ENCODE measurements at places on chromosomes 2 and 18.

DNA sequence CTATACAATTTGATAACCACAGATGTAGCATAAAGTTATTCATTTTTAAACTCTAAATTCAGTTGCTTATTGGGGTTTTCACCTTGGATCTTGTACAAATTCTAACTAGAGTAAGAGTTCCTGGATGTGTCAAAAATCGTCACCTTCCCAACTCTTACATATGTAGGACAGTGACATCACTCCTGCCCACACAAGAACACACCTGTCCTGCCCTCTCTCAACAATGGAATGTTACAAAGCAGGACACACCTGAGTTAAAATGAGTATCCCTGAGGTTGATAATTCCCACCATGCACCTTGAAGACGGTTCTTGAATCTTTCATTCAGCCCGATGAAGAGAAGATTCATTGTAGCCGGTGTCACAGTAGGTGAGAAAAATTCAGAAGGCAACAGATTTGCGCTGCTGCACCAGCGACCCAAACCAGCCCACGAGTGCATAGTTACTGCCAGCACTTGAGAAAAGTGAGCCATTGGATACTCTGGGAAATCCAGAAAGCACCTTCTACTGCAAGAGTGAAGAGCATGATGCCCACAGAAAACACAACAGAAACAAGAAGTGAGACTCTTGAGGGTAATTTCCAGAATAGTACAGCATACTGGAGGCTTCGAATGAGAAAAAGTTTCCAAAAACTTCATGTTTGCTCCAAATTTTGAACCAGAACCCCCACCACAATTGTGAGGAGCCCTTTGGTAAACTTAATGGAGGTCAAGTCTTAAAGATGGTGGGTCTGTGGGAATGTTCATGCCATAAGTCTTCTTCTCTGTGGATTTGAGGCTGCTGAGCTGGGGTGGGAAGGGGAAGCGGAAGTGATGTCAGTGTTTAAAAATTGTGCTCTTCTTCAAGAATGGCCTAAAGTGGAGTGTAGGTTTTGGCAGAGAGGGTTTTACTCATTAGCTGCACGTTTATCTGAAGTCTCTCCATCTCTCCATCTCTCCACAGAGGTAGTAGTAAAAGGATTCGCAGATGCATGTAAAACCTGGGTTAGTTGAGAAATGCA, 34.7 kb upstream of the ADAM23 start:
- no peak for DNase-seq

- DNase-seq: no peak
Measured at GRCh38 chr18:23283916-23284430, 148.7 kb downstream of the CABLES1 start.

DNA sequence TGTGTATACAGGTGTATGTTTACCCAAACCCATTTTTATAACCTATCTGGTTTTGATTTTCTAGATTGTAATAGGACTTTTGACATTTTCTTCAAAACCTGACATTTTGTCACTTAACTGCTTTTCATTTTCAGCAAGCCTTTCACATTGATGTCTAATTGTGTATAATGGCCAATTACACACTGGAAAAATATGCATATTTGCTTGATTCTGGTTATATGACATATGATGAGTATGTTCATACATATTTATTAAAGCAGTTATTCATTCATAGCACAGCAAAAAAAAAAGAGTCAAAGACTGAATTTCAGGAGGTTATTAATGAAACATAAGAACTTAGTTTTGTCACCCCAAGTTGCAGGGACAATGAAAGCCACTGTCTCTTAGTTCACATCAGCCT, 307.7 kb upstream of the TNP1 start:
- DNase-seq: no peak

GRCh38 chr2:18991177-18992168, 366.9 kb downstream of the OSR1 start:
- DNase-seq: no peak

- no peak for DNase-seq
Measured at GRCh38 chr2:64439194-64439593, 14.8 kb upstream of the LGALSL start.

GRCh38 chr2:50602636-50603327, 429.1 kb downstream of the NRXN1 start:
- DNase-seq: no peak

GRCh38 chr2:217616936-217617335, 385.9 kb downstream of the TNS1 start:
- no peak for DNase-seq

DNA sequence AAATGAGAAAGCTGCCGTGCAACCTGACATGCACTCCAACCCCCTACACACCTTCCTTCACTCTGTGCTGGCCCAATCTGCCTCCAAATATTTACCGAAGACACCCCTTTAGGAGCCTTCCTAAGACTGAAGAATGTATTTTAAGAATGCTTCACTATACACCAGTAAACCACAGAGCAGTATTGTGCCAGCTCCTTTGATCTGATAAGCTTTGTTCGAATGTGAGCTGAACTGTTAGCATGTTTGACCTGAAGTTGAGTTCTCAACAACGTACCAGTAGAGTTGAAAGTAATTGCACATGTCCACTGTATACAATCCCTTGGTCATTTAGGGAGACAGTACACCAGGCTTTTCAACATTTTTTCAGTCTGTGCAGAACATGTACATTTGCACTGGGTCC, 259.2 kb downstream of the TGIF1 start:
- no peak for DNase-seq

DNA sequence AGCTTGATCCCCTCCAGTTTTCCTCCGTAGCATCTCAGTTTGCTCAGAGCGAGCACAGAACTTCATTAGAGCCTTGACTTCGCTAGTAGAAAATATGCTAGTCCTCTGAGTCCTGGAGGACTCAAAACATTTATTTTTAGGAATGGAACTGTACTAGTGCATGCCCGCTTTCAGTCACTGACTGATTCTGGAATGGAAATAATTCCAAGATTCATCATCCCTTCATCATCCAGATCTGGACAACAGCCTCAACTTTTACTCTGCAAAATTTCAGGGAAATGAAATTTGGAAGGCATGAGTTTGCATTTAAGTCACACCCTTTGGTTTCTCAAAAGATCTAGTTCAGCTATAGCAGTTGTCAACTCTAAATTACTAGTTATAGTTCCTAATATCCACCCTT, 304.6 kb downstream of the XIRP2 start:
- no peak for DNase-seq

- no peak for DNase-seq
Measured at GRCh38 chr2:69742322-69742952, 503 bp downstream of the ANXA4 start.

DNA sequence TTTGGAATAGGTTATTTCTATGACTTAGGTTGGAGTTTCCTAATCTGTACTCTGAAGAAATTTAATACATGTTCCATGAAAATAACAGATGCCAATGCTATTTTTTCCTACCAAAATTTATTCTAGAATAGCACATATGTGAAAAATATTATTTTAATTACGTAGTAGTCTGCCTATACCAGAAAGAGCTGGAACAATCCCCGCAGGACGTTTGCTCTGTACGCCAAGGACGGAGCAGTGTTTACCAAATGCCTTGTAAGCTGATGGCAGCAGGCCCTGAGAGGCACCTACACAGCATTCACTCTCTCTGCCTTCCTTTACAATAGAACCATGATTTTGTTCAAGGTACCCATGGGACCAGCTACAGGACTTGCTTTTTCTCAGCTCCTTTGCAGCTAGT, 16.8 kb upstream of the SLC1A4 start:
- DNase-seq: no peak

GRCh38 chr2:61210332-61210981, 48.5 kb downstream of the C2orf74 start:
- DNase-seq: no peak

All from activated CD4-positive, CD25-positive, alpha-beta regulatory T cell (primary cell).